ENCODE measurements at places on chromosomes 6 and 20.

DNA sequence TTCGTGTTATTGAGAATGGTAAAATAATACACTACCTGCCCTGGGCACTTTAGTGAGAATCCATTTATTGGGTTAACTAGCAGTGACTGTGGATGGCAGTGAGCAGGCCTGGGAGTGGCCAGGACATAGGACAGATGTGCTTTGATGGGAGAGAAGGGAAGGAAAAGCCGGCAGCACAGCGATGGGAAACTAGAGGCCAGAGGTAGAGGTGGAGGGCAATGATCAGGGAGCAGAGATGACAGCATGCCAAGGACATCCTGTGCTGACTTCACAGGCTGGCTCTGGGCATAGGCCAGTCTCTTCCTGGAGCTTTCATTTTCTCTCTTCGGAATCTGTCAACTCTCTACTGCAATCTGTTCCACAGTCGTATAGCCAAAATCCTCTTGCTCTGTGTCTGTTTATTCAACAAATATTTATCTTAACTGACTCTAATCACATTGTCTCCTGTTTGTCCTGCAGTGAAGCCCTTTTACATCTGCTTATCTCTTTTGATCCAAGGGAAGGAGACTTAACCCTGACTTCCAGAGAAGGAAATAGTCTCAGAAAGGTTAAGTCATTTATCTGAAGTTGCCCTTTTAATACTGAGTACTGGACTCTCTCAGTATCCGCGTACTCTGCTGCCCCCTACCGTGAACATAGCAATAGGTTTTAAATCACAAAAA lies 18.4 kb upstream of the MMP24 start:
- DNase-seq: peak; percentile 70

DNA sequence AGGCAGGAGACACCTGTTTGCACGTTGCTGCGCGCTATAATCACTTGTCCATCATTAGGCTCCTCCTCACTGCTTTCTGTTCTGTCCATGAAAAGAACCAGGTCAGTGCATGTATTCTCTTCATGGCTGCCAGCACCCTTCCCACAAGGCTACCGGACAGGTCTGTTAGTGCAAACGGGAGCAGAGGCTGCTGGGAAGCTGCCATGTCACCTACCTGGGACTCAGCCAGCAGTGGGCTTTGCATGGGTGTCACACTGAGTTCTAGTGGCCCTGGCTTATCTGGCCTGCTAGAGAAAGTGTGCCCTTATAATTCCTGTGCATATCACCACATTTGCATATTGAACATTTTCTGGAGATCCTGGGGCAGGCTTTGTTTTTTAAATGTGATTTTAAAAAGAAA lies 24.8 kb downstream of the LYRM2 start:
- DNase-seq: no peak

DNA sequence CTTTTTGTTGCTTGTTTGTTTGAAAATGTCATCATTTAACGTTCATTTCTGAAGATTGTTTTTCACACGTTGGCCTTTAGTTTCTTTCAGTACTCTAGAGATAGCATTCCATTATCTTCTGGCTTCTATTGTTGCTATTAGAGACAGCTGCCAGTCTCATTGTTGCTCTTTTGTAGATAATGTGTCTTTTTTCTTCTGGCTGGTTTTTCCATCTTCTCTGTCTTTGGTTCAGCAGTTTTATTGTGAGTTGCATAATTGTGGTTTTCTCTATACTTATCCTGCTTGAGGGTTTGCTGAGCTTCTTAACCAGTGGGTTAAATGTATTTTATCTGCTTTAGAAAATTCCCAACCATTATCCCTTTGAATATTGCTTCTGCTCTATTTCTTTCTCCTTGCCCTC lies 23.2 kb upstream of the AIG1 start:
- no peak for DNase-seq

- no peak for DNase-seq
Observed at GRCh38 chr6:134549854-134550253, 231.9 kb upstream of the SGK1 start.

DNA sequence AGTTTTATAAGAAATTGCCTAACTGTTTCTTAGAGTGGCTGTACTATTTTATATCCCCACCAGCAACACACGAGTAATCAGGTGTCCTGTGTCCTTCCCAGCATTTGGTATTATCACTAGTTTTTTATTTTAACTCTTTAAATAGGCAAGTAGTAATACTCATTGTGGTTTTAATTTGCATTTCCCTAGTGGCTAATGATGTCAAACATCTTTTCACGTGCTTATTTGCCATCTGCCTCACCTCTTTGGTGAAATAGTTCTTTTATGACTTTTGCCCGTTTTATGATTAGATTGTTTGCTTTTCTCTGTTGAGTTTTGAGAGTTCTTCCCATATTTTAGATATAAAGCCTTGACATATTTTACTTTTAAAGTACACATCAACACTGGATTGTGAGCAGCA lies 57.8 kb downstream of the GCLC start:
- DNase-seq: no peak

- no peak for DNase-seq
Observed at GRCh38 chr20:58056021-58056591, 172.3 kb downstream of the ANKRD60 start.

DNA sequence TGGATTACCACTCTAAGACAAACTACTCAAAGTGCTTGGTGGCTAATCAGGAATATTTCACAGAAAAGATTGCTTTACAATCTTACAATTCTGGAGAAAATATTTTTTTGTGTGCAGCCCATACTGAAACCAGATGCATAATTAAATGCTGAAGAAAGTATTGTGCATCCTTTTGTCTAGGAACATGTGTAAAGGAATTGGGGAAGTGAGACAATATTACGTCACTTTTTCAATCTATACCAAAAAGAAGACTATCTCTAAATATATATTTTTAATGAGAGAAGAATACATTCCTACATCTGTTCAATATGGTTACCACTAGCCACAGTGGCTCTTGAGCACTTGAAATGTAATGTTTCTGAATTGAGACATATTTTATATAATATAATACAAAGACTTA lies 992.5 kb upstream of the ADGRB3 start:
- no peak for DNase-seq

DNA sequence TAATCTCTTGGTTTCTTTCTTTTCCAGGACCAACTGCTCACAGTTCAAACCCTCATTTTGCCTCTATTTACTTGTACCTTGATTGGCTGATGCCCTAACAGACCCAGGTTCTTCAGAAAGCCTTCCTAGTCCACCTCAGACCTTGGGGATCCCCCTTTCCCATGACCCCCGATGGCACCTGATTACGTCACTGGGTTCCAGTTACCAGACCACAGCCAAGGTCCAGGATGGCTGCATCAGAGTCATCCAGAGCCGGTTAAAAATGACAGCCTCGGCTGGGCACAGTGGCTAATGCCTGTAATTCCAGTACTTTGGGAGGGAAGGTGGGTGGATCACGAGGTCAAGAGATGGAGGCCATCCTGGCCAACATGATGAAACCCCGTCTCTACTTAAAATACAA lies 4.5 kb downstream of the HLA-DOA start:
- DNase-seq: no peak

DNA sequence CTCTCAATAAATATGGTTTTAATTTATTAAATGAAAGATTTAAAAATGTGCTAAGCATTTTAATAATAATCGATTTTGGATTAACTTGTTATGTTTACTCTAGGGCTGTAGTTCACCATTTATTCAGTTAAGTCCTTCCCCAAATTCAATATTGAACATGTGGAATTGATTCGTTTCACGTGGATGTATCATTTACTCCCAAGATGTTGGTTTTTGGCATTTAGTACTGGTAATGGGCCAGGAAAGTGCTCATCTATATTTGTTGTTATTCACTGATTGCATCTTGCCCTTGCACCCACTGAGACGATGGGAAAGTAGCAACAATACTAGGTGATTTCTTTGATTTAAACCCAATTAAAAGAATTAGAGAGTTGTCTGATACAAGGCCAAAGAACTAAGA lies 97.1 kb downstream of the ESR1 start:
- no peak for DNase-seq

DNA sequence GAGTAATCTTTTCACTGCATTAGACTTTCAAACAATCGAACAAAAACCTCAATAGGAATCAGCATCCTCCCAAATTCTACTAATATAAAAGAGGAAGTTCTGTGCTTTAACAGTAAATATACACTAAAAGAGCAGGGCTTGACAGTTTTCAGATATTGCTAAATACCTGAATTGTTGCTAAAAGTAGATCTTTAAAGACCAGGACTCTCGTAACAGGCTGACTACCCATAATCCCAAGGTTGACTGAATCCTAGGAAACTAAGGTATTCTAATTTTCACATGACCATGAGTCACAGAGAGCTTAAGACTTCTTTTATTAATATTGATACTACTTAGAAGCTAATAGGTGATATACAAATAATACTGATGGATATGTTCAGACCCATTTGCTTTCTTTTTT lies 10.1 kb downstream of the CD164 start:
- no peak for DNase-seq

DNA sequence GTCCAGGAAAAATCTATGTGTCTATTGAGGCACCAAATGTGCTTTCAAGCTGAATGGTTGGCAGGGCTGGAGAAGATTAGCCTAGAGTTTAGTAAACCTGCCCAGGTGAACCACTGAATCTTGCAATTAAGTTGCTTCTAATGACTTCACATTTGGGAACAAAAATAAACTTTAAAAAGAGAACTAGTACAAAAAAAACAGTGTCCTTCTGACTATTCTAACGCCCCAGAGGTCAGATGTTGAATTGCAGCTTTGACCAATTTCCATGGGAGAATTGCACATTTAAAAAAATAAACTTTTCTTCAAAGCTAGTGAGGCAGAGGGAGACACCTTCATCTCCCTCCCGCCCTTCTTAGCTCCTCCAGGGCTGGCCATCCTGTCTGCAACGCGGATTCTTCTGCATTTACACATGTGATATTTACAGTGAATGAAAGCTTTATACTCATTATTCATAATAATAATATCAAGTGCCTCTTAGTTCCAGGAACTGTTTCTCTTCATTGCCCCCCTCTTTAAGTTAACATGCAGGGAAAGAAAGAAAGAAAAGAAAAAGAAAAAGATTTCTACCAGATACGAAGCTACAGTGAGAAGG lies 270.2 kb downstream of the SMOC2 start:
- peak; percentile 38 for DNase-seq

DNA sequence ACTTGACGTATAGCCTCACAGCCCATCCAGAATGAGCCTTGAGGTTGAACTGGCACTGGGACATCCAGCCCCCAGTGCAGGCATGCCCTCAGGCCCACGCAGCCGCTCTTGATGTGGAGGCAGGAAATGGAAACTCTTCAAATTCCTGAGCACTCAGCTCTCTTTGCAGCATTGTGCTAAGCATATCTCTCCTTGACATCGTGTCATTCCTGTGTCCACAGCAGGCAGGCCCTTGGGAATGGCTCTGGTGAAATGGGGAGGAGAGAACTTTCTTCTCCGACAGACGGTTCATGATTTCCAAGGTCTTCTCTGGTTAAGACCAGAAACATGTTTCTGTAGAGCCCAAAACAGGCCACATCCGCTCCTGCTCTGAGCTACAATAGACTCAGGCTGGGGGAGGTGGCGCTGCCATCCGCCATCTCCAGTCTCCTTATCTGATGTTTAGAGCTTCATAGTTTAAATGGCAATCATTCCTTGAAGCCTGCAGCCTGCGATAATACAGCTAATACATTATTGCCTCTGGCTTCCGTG lies 248.8 kb downstream of the CDH4 start:
- peak; percentile 44 for DNase-seq

- DNase-seq: no peak
Observed at GRCh38 chr6:137522831-137523230, 28.6 kb upstream of the OLIG3 start.

- no peak for DNase-seq
Observed at GRCh38 chr6:105151644-105152043, 28.2 kb downstream of the POPDC3 start.

GRCh38 chr20:5327356-5327755 lies 10.6 kb upstream of the PROKR2 start:
- peak; percentile 29 for DNase-seq

- DNase-seq: no peak
Observed at GRCh38 chr6:165621940-165622339, 41.1 kb downstream of the PDE10A start.

DNA sequence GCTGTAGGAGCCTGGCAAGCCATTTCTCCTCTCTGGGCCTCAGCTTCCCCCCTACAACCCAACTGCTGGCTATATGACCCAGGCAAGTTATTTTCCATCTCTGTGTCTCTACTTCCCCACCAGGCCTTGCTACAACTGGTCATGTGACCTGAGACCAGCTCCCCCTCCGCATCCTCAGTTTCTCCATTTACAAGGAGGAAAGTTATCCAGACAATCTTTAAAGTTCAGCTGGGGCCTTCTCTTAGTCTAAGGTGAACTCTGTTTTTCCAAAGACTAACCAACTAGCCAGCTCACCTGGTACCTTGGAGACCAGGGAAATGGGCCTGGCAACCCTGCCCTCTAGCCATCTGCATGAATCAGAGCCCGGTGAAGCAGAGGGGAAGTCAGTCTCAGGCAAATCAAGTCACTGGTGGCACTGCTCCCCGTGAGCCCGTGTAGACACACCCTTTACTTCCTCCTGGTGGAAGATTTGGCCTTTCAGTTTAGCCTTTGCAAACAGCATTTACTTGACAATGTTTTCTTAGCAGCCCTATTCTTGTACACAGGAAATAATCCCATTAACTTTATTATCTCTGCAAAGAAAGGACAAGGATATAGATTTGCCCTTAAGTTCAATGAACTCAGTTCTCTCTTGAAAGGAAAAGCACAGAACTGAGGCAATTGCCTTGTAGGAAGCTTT lies 157.7 kb downstream of the VEGFA start:
- no peak for DNase-seq

DNA sequence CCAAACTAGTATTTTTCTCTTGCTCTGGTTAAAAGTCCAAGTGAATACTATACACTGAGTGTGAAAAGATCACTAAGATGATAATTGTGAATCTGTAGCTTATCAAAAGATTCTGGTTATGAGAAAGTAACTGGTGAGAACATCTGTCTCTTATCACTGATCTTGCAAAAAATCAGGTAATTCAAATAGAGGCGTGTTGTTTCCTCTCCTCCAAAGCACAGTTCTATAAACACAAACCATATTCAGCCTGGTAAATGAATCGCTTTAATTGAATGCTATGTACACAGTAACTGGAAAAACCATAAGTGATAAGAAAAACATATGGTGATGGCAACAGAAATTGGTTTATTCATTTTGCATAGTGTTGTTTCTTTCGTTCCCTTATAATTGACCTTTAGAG lies 161.0 kb downstream of the RALGAPA2 start:
- peak; percentile 12 for DNase-seq

- DNase-seq: no peak
Observed at GRCh38 chr6:46014511-46015118, 1.0 kb downstream of the CLIC5 start.

GRCh38 chr20:56249244-56249955 lies 868 bp downstream of the MC3R start:
- DNase-seq: peak; percentile 31

- DNase-seq: no peak
Observed at GRCh38 chr6:10111975-10112374, 302.9 kb downstream of the TFAP2A start.

DNA sequence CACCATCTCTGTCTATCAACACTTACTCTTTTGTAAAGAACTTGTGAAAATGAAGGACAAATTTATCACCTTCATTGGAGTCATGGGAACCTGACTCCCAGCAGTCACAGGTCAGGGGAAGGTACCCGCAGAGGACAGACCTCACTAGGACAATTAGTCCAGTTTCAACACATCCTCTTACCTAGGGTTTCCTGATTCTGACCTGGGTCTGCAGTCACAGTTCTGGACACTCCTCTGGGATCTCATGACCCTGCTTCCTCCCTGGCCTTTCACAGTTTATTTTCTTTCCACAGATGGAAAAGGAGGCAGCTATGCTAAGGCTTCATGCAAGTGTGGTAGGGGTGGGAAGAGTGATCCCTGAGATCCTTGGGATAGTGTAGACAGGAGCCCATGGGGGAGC lies 15.7 kb downstream of the HLA-A start:
- no peak for DNase-seq
